ENCODE measurements at places on chromosomes 13 and 19.

DNA sequence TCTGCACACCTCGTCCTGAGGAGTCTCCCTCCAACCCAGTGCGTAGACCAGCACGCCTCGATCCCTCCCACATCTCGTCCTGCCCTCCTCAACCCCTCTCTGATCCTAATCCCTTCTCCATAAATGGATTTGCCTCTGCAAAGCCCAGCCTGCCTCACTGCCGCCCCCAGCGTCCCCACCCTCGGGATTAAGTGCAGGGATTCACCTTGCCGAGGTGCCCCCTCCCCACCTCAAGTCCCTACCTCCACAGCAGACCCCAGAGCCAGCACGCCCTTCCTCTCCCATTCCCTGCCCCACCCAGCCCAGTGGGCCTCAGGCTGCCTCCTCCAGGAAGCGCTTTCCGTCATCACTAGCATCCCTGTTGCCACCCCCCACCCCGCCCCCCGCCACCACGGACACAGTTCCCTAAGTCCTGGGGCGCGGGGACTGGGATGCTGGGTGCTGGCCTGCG lies 4.0 kb downstream of the KLF16 start:
- DNase-seq: no peak

DNA sequence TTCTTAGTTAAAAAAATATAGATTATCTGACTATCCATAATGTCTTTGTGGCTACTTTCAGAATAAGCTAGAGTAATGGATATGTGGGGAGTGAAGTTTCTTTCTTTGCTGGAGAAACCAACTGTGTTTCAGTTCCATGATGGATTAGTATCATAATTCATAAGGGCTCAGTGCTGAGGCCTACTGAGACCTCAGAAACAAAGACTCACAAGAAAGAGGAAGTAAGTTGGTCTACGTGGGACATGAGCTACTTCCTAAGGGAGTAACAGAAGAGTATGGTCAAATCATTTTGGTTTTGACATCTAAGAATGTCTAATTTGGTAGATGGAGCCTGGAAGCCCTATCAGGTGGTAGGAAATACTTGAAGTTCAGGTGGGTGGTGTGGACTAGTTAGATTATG lies 99.0 kb upstream of the HTR2A start:
- DNase-seq: no peak

- peak; percentile 99 for DNase-seq
Measured at GRCh38 chr19:8592231-8593009, 15.2 kb upstream of the MYO1F start.

DNA sequence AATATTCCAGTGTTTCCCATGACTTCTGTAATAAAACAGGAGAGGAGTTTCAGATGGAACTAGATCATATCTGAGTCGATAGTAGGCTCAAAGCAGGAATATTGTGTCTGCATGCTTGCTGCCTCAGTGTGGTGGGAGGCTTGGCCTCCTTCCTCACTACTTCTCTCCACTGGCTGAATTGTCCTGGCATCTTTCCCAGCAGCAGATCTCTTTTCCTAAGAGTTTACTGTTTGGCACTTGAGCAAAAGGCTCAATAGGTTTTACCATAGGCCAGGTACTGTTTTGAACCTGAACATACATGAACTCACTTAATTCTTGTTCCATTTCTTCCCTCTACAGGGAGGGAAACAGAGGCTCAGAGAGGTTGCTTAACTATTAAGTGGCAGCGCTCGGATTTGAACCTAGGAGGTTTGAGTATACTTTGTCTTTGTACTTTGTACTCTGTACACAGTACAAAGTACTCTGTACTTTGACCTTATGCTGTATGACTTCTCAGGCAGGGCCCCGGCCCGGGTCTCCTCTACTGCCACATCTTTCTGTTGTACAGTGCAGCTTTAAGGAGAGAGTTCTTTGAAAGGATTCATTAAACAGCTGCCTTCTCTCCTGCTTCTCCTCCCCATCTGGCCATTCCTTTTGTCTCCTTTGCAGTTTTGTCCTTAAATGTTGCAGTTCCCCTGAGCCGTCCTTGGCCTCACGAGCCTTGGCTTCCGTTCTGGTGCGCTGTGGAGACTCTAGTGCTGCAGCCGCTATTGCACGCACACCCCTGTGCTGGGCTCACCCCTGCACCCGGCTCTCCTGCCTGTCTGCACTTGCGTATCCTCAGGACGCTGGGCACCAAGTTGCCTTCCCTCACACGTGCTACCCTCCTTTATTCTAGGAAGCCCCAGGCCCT lies 8.1 kb downstream of the B3GLCT start:
- no peak for DNase-seq

DNA sequence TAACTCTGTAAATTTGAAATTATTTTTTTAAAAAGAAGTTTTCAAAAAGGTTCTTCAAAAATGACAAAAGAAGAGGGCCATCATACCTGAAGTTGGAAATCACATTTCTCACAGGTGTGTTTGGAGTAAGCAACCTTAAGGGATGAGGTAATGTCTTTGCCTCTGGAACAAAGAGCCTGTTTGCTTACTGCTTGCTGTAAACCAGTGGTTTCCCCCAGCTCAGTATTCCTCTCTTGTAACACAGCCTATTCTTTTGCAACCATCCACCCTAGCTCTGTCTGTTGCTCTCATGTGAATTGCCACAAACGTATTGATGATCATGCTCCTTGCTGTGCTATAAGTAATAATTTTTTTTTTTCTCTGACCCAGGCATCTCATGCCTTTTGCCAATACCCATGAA lies 38.1 kb downstream of the UCHL3 start:
- no peak for DNase-seq

GRCh38 chr19:3995607-3996006 lies 10.3 kb upstream of the EEF2 start:
- DNase-seq: no peak

GRCh38 chr19:28886708-28887107 lies 326.2 kb downstream of the UQCRFS1 start:
- DNase-seq: no peak

GRCh38 chr13:61144301-61144700 lies 271.3 kb downstream of the PCDH20 start:
- no peak for DNase-seq

Data from posterior vena cava (tissue), 2 donors.